ENCODE measurements at places on chromosomes 11 and 22. TPM values are rescaled to one million over a fixed set of nuclear protein-coding genes. Genes with fewer than 3 reads are reported as not detected.

DNA sequence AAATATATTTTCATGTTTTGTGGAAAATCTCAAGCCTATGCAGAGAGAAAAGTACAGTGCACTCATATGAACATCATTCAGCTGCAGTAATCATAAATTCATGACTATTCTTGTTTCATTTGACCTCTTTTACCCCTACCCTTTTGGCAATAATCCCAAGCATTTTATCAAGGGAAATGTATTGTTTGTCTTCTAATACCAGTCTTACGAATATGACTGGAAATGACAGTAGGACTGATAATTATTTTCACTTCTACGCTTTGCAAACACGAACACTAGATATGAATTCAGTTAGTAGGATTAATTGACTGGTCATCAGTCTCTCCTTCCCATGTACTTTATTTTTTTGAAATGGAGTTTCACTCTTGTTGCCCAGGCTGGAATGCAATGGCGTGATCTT, 90.3 kb downstream of the MTMR3 start:
- DNase-seq, result peak; percentile 52

DNA sequence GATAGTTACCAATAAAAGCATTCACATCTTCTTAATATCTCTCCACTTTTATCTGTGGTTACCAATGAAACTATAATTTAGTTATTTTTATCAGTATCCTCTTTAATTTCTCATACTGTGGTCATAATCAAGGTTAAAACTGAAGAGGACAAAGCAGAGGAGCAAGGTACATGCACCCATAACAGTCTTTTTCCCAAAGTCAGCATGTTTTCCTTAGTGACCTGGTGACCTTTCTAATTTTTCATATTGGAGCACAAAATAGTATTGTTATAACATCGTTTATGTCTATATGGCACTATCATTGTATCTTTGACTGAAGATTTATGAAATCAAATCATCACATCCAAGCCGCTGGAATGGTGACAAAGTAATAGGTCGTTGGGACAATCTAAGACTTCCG, 51.5 kb upstream of the CHORDC1 start:
- DNase-seq, result no peak

DNA sequence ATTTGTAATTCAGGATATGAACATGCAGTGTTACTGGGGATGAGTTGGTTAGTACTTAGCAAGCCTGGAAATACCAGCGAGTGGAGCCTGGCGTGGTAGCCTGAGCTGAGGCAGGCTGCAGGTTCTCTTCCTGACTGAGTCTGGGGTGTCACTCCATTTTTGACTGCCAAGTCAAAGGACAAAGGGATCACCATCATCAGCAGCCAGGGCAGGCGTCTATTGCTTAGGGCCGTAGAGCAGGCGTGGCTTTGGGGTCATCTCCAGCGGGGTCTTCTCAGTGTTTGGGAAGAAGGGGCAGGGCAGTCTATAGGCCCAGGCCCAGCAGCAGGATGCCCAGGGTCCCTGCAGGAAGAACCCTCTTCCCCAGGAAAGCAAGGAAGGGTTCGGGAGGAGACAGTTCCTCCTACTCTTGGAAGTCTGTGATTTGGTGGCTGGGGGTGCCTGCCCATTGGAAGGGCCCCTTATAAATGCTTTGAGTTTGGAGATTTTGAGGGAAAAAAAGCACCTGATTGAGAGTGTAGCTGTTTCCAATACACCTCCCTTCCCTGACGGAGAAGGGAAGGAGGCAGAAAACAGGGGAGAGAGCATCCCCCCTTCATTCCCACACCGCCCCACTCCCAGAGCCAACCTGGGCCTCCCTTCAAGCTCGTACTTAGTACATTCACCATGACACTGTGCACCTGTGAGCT, 51.5 kb upstream of the SPATA19 start:
- no peak for DNase-seq

The XBP1 gene
- 105 TPM for total RNA-seq

The EFCAB6 gene
- 0.22 TPM for total RNA-seq

DNA sequence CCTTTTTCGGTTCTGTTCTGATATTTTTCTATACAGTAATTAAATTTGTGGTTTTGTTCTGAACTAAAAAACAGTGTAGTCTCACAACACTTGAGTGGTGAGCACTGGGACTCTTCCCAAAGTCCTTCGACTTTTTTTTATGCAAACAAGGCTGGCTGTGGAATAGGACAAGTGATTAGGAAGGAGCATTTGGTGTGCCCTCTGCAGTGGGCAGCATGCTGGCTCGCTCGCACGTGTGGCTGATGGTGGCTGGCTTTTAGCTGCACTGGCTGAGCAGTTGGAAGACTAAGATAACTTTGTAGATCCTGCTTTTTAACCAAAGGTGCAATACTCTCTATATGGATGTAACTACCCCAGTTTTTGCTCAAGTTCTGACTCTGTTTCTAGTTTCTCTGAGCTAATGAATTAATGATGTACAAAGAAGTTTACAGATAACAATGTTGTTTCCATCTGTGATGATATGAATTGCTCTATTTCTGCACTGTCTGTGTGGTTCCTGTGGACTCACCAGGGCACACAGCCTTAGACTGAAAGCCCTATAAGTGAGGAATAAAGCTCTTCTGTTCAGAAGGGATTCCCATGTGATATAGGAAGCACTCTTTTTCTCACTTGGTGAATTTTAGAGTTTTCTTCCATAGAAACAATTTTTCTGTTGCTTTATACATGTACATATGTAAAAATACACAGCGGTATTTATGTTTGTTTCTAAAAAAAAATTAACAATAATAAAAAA, 143.1 kb upstream of the RASSF10 start:
- DNase-seq, result no peak

DNA sequence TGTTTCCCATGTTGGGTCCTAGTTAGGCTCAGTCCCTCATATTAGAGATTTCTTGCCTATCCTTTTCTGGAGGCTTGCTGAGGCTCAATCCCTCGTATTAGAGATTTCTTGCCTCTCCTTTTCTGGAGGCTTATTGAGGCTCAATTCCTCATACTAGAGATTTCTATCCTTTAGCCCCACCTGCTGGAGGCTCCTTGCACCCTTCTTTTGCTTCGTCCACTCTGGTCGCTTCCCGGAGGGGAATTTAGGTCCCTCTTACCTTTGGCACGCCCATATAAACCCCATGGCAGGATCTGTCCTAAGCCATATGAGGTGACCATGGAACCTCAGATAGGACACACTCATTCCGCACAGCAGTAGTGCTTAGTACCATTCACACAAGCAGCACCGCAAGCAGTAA, 15.9 kb downstream of the CYP2D6 start:
- DNase-seq, result peak; percentile 34

DNA sequence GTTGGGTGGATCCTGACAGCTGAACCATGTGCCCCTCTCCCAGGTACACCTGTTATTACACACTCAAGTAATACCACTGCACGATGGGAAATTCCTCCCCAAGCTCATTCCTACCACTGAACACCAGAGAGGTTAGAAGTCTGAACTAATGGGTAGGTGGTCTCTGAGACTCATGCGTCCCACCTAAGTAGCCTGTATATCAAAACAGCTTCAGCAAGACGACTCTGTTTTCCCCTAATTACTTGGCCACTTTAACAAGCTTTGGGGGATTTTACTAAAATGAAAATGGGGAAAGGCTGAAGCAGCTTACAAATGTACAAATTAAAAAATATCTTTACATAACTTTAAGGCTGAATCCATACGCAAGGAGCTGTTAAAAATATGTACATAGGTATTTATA, 29.4 kb downstream of the LGR4 start:
- no peak for DNase-seq

- DNase-seq, result peak; percentile 96
These were observed 8.4 kb downstream of the FAM118A start for GRCh38 chr22:45318168-45318557.

GRCh38 chr22:45880716-45881523, 96.0 kb downstream of the WNT7B start:
- DNase-seq, result no peak

DNA sequence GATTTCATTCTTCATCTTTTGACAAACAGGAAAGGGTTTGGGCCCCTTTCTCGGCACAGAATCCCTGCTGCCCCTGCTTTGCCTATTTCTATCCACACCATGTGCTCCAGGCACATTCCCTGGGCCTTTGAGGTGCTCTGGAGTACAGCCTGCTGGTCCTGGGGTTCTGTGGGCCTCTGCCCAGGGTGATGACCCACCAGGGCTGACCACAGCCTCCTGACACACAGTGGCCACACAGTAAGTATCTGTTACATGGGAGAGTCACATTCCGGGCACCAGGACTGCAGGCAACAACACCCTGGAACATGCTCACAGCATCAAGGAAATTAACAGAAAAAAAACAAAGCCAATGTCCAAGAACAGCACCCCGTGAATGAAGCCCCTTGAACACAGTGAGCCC, 39.1 kb downstream of the SCUBE2 start:
- no peak for DNase-seq

DNA sequence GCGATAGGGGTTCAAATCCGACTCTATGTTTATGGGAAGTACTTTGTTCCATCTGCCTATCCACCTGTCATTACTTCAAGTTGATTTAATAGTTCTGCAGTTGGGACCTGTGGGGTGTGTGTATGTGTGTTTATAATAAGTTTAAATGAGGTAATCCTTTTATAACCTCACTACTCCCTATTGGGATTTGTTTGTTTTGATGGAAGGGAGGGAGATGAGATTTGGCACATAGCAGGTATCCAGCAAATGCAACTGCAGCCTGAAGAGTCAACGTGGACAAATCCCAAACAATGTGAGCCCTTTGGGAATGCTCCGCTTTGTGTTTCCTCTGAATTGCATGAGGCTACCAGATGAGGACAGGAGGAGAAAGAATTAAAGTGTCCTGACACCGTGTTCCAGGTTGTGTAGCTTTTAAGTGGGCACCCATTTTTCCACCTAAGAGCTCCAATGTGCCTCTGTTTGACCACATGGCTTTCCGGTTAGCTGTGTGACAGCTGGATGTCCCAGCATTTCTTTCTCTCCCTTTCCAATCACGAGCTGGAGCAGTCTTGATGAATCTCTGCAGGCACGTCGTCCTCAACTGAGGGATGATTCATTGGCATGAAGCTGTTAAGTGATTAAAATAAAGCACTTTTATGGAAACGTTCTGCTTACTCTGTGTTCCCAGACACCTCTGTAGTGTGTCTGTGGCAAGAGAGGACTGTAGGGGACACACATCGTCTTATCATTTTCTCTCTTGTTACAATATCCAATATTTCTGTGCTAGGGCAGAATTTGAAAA, 610.7 kb downstream of the NTM start:
- no peak for DNase-seq

- DNase-seq, result no peak
These were observed 83.4 kb downstream of the WNT7B start for GRCh38 chr22:45893516-45893915.

The DDTL gene
- total RNA-seq, result 6.5 TPM

DNA sequence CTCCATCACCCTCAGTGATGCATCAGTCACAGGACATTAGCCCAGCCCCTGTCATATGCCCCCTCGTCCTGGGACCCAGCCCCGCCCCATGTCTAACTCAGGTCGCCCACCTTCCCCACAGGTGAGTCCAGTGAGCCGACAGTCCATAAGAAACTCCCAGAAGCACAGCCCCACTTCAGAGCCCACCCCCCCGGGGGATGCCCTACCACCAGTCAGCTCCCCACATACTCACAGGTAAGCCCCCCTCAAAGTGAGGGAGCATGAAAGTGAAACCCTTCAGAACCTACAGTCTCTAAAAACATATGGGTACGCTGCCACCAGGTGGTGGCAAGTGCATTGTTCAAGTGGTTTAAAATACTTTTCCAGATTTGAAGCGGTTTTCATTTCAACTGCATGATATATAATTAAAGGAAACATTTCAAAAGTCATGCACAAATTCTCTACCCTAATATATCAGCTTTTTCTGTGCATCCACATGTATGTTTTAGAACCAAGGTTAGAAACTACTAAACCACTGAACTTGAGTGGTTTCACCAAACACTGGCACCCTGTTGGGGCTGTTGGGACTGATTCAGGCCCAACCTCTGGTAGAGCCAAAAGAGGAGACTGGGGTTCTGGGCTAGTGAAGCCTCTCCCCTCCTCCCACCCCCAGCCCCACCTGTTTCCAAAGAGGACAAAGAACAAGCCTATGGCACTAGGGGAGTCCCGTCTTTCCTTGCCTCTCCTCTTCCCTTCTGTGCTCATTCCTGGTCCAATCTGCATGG, 17.3 kb downstream of the EPS8L2 start:
- peak; percentile 78 for DNase-seq

- no peak for DNase-seq
These were observed 49.7 kb downstream of the CYTH4 start for GRCh38 chr22:37331856-37332536.

GRCh38 chr11:57269571-57270021, 32.5 kb upstream of the APLNR start:
- peak; percentile 57 for DNase-seq

DNA sequence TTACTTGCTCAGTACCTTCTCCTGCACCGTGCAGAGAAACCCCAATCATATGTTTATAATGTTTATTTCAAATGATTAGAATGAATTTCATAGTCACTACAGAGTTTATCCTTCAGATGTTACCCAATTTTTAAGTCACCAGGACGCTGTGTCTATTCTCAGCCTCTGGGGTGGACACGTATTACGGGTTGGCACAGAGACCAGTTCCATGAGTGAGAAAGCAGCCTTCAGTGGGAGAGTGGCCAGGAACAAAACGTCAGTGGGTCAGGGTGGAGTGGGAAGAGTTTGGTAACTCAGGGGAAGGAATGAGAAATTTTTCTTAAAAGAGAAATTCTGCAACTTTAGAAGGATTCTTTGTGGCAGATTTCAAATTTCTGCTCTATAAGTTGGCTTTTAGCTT, 77.1 kb upstream of the MTMR2 start:
- DNase-seq, result no peak

GRCh38 chr22:29030618-29031226, 30.9 kb downstream of the C22orf31 start:
- DNase-seq, result peak; percentile 86

The PDE3B gene
- total RNA-seq, result 0.40 TPM

GRCh38 chr11:3632070-3632660, 9.6 kb downstream of the ART5 start:
- DNase-seq, result no peak

The PYGM gene
- under 0.01 TPM for total RNA-seq

DNA sequence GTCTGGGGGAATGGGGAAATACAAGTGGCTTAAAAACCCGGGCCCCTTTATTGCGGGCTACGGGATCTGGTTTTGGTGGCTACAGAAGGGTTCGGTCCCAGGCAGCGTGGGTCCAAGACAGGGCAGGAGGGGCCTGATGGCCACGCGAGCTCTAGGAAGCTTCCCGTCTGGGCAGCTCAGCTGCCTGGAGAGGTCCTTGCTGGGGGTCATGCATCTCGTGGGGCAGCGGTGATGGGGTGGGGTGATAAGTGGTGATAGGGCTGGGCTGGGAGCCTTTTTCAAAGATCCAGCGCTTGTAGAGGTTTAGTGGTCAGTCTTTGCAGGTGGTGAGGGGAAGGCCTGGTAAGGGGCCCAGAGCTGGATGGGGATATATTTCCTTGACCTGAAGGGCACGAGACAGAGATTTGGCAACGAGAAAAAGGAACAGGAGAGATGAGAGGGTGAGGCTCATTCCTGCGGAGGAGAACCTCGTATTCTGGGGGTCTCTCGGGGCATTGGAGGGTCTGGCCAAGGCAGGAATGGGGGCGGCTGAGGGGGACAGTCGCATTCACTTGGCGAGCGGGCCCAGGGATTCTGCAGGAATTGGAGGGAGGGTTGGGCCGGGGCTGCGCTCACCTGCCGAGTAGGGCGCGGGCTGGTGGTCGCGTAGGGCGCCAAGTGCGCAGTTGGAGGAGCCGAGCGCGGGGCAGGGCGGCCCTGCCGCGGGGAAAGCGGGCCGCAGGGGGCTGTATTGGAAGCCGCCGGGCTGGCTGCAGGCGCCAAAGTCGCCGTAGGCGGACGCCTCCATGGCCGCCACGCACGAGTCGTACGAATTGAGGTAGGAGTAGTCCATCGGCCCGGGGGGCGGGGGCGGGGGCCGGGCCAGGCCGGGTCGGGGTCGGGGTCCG, 560 bp downstream of the PHOX2A start:
- DNase-seq, result no peak

All from lung microvascular endothelial cell (primary cell).